Mesothelial cell of epicardium (in vitro differentiated cells): ENCODE measurements at places on chromosomes 3 and 15. TPM values are rescaled to one million over a fixed set of nuclear protein-coding genes. Genes with fewer than 3 reads are reported as not detected.

DNA sequence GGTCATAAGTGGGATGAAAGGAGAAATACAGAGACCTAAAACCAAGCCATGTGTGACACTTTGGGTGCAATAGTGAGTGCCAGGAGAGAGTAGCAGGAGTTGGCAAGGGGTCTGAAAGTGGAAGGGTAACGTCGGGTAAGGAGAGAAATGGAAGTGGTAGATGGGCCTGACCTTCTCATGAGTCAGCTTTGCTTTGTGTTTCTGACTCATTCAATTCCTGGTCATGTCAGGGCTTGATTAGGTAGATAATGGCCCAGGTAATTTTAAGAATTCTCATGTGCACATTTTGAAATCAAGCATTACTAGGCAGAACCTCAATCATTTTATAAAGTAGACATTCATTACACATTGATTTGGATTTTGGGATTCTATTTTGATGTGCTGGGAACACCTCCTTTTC lies 262.5 kb downstream of the SOX2 start:
- no peaks in the 10 kb centered on the region for H3K36me3 ChIP-seq
- peaks cover 9% of the 10 kb centered on the region for H3K27me3 ChIP-seq
- no peaks in the 10 kb centered on the region for H3K4me1 ChIP-seq
- no peak overlapping the region for H3K4me3 ChIP-seq
- DNase-seq: no peak

GRCh38 chr15:52706091-52706490 lies 26.9 kb upstream of the ATOSA start:
- no peak for DNase-seq
- no peak overlapping the region for H3K4me3 ChIP-seq
- no peak overlapping the region for H3K27ac ChIP-seq
- peaks cover 2% of the 10 kb centered on the region for H3K4me1 ChIP-seq
- H3K27me3 ChIP-seq: peaks cover 35% of the 10 kb centered on the region
- no peaks in the 10 kb centered on the region for H3K36me3 ChIP-seq

FSIP1 gene
- total RNA-seq: 0.50 to 0.89 TPM (median 0.74 TPM) in 3 replicates

IQCF5 gene
- total RNA-seq: not detected in 3 replicates

DNA sequence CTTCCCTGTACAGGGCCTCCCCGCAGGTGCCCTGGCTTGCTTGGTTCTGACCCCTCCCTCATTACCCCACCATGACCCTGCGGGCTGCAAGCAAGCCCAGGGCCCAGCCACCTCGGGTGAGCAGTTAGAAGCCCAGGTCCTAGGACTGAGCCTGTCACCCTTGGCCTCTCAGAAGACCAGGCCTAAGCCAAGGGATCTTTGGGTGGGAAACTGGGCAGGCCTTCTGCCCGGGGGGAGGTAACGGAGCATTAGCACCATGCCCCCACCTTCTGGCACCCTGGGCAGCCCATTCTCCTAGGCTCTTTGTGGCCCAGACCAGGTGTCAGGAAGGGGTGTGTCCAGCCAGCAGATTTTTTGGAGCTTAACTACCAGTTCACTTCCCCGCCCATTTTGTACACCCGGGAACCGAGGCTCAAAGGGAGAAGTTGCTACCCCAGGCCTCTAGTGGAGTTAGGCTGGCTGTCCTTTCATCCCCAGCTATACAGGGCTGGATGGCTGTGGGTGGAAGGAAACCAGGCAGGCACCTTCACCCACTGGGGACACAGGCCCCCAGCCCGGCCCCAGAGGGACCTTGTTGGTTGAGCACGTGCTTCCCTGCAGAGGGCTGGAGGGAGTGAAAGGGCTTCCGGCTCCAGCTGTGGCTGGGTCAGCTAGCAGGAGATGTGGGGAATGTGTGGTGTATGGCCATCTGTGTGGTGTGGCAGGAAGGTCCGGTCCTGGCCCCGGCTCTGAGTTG lies 1.4 kb downstream of the CSK start:
- H3K4me1 ChIP-seq: peaks cover 42% of the 10 kb centered on the region
- DNase-seq: no peak

DNA sequence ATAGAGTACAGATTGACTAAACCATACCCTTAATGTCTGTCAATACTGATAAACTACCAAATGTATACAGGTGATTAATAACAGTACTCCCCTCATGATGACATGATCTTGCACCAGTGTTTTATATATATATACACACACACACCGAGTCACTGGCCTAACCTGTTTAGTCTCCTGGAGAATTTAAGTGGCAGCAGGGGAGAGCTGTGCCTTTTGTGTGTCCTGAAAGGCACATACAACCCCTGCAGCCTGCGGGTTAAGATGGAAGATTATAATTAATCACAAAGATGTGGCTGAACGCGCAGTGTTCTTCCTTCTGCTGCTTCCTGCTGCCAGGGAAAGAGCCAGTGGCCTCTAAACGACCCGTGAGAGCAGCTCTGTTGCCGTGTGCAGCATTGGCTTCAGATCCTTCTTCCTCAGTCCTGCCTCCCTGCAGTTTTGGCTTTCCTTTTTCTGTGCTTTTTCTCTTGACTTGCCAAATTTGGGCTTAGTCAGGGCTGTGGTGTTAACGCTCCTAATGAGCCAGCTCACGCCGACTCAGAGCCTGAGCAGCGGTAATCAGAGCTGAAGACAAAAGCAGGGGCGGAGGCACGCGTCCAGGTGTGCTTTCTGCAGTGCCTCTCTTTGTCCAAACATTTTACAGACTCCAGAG lies 42.5 kb upstream of the UBE3A start:
- H3K4me1 ChIP-seq: peaks cover 16% of the 10 kb centered on the region
- peak overlapping the region; percentile 61 for H3K4me3 ChIP-seq
- DNase-seq: no peak
- H3K36me3 ChIP-seq: peaks cover 1% of the 10 kb centered on the region
- no peaks in the 10 kb centered on the region for H3K27me3 ChIP-seq

GRCh38 chr15:96410175-96411055 lies 79.9 kb downstream of the NR2F2 start:
- DNase-seq: no peak
- no peaks in the 10 kb centered on the region for H3K36me3 ChIP-seq
- H3K27me3 ChIP-seq: peaks cover 98% of the 10 kb centered on the region
- peaks cover 13% of the 10 kb centered on the region for H3K4me1 ChIP-seq
- H3K27ac ChIP-seq: no peak overlapping the region

DNA sequence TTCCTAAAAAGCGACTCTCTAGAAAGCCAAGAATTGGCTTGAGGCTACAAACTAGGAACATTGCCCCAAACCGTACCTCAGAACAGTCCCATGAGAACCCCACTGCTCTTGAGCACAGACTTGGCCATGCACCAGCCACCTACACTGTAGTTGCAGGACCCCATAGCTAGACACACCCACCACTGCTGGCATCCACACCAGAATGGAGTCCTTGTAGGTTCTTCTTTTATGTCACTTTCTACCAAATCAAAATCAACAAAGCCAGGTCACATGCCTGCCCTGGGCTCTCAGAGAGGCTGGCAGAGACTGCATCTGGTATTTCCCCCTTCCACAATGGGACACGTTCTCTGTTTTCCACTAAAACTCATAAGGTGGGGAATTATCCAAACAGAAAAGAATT lies 290.5 kb downstream of the SHOX2 start:
- H3K4me1 ChIP-seq: no peaks in the 10 kb centered on the region
- no peak overlapping the region for H3K4me3 ChIP-seq
- H3K36me3 ChIP-seq: no peaks in the 10 kb centered on the region
- no peak overlapping the region for H3K27ac ChIP-seq
- peaks cover 27% of the 10 kb centered on the region for H3K27me3 ChIP-seq

DNA sequence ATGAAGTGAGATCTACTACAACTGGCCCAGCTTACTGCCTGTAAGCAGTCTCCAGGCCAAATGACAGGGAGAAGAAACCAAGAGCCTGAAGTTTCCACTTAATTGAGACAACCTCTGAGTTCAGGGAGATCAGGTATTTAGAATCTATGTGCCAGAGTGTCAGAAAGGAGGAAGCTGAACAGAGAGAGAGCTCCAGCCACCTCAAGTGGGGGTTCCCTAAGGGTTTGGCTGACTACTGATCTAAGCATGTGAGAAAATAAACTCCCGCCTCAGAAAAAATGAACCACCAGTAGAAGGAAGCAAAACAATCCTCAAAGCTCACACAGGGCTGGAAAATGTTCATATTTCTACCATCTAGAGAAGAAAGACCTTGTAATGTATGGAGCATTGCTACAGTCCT lies 25.0 kb downstream of the ADAM10 start:
- H3K36me3 ChIP-seq: no peaks in the 10 kb centered on the region
- DNase-seq: no peak

DNA sequence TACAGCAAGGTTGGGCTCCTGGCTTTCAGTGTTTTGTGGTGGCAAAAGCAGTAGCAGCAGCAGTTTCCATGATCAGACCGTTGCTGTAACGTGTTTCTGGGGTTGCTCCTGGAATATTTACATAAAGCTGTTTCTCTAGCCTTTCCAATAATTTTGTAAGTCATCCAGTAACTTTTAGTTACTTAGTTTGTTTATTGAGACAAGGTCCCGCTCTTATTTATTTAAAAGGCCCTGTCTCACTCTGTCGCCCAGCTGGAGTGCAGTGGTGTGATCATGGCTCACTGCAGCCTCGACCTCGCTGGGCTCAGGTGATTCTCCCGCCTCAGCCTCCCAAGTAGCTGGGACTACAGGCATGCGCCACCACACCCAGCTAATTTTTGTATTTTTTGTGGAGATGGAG lies 8.8 kb upstream of the MYO5A start:
- no peak for DNase-seq
- H3K27me3 ChIP-seq: peaks cover 24% of the 10 kb centered on the region
- H3K4me3 ChIP-seq: no peak overlapping the region
- H3K36me3 ChIP-seq: no peaks in the 10 kb centered on the region

KBTBD8 gene
- total RNA-seq: 1.4 to 2.7 TPM (median 1.5 TPM) in 3 replicates

GRCh38 chr15:26729030-26729429 lies 43.8 kb downstream of the GABRB3 start:
- peaks cover 3% of the 10 kb centered on the region for H3K36me3 ChIP-seq
- no peak overlapping the region for H3K27ac ChIP-seq
- H3K27me3 ChIP-seq: peaks cover 2% of the 10 kb centered on the region
- DNase-seq: no peak

GRCh38 chr15:47184908-47185801 lies 532.1 kb upstream of the SEMA6D start:
- H3K27ac ChIP-seq: no peak overlapping the region
- H3K4me3 ChIP-seq: peak overlapping the region; percentile 92
- no peak for DNase-seq
- H3K36me3 ChIP-seq: no peaks in the 10 kb centered on the region
